ENCODE measurements at places on chromosomes 5 and 9.

DNA sequence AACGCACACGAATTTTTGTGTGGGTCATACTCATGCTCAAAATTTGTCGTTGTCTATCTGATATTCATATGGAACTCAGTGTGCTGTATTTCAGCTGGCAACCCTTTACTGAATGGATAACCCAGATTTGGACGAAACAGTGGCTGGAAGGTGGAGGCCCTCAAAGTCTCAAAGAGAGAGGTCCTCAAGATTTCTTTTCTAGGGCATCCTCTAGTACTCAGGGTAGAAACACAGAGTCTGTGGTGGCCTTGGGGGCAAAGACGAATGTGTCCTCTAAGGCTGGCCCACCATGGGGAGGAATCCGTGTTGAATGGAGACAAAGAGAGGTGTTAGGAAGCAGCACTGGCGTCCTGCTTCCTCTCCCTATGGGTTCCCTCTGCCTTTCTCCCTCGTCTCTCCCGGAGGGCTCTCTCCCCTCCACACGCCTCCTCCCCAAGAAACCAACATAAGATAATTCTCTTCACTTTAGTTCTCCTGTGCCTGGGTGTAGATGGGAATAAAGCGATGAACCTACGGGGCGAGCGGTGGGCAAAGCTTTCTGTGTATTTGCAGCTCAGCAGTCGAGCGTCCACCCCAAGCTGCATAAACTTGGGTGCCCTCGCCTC, 333.7 kb downstream of the CWC27 start:
- no peak for DNase-seq

DNA sequence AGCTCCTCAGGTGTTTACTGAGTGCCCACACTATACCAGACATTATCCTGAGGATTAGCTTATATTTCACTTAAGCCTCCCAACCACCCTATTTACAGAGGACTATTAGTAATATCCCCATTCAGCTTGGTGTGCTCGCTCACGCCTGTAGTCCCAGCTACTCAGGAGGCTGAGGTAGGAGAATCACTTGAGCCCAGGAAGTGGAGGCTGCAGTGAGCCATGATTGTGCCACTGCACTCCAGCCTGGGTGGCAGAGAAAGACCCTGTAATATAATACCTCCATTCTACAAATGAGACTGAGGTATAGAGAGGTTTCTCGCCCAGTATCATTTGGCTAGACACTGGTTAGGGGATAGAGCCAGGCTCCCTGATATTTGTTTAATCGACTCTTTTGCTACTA, 18.0 kb upstream of the MATR3 start:
- no peak for DNase-seq

GRCh38 chr9:107706701-107707427, 217.3 kb upstream of the KLF4 start:
- no peak for DNase-seq

GRCh38 chr5:102523541-102524175, 24.9 kb upstream of the SLCO6A1 start:
- no peak for DNase-seq

- no peak for DNase-seq
Observed at GRCh38 chr5:135862744-135863143, 28.3 kb downstream of the SLC25A48 start.
